ENCODE measurements at places on chromosomes 5 and 9.
A peak's percentile ranks its signal among the peaks of the same experiment; 100 is the strongest.

GRCh38 chr5:148202531-148203203, at the start of gene SPINK6:
SPINK6 (plus strand) TSS chr5:148203042; CDS start chr5:148203097, 55 bp downstream.
- DNase-seq = no peak

- no peak for DNase-seq
Measured at GRCh38 chr9:74496406-74496805, 729 bp upstream of the RORB start.

DNA sequence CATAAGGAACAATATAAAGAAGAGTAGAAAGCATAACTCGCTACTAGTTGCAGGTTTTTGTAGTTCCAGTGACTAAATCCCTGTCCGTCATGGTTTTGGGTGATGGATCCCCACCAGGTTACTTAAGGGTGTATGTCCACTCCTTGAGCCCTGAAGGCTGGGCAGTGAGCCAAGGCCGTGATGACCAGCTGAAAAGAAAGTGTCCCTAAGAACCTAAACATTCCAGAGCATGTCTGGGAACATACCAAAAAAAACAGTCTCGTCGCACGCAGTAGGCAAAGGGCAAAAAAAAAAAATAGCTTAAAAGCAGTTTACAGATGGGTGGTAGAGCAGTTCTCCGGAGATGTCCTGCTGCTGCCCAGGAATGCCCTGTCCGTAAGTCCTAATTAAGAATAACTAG, 21.4 kb upstream of the SNAPC3 start:
- peak; percentile 12 for DNase-seq

DNA sequence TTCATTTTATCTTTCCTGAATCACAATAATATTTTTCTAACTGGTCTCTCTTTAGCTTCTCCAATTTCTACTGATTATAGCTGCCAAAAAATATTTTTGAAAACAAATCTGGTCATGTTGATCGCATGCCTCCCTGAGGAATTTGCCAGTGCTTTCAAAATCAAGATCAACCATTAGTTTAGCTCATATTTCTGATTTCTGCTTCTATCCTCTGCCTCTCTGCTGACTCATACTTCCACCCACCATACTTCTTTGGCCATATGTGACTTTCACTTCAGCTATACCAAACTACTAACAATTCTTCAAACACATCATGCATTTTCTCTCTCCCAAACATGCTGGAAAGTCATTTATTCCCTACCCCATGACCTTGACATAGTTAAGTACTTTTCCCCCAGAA, 636.5 kb downstream of the TLE1 start:
- peak; percentile 10 for DNase-seq

- no peak for DNase-seq
Measured at GRCh38 chr9:91714874-91715615, 235.0 kb downstream of the ROR2 start.

- DNase-seq = no peak
Measured at GRCh38 chr5:168172760-168173223, 118.7 kb upstream of the WWC1 start.

DNA sequence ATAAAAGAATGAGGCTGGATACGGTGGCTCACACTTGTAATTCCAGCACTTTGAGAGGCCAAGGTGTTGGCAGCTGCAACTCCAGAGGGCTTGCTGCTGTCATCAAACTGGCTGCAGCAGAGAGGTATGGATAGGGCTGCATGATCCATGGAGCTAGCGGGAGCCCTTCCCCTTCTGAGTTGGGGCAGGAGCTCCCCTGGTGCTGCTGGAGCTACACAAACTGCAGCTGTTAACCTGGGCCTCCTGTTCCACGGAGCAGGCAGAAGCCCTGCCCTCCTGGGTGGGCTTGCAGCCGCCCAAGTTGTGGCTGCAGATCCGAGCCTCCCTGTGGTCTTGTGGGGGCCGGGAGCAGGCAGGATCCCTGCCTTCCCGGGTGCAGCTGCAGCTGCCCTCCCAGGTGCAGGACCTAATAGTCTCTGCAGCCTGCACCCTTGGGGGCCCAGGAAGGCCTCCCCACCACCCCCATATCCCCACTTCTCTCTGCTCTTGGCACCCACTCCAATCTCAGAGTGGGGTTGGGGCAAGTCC, 15.8 kb downstream of the CDC25C start:
- no peak for DNase-seq

GRCh38 chr9:128505414-128505765, 871 bp downstream of the GLE1 start:
- peak; percentile 56 for DNase-seq

GRCh38 chr9:118222375-118222774, 518.2 kb downstream of the TLR4 start:
- DNase-seq = no peak
